Stomach (tissue), 19 donors: ENCODE measurements at places on chromosomes 7 and 10. TPM values are rescaled to one million over a fixed set of nuclear protein-coding genes. Genes with fewer than 3 reads are reported as not detected.
A peak's percentile ranks its signal among the peaks of the same experiment; 100 is the strongest.

DNA sequence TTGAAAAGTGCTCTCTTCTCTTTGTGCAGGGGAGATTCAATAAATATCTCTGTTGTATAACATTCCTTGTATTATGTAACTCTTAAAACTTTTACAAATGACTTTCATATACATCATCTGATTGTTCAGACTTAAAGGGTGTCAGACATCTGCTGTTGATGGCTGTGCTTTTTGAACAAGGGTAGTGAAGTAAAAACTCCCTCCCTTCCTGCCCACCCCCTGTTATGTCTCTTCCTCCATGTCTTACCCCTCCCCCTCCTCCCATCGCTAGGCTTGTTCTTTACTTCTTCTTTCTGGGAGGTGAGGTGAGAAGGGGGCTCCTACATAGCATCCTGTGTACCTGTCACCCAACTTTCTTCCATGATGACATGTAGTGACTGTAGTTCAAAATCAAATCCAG, 23.4 kb upstream of the ABCB4 start:
- no peak for DNase-seq

- DNase-seq, result no peak
Observed at GRCh38 chr10:79047584-79047874, 21.2 kb upstream of the ZMIZ1 start.

- DNase-seq, result no peak
Observed at GRCh38 chr10:43955002-43955596, 306.4 kb upstream of the ZNF32 start.

- DNase-seq, result no peak
Observed at GRCh38 chr10:76868098-76868977, 769.3 kb downstream of the KCNMA1 start.

DNA sequence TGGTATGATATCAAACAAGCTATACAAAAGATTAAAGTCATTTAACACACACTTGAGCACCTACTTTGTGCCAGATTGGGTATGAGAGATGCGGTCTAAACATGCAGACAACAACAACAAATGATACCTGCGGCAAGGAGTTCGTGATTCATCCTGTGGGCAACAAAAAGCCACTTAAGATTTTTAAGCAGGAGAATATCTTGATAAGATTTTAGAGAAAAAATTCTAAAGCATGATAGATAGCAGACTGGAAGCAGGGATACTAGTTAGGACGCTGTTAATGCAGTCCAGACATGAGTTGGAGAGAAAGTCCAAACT, 1.6 kb upstream of the KBTBD2 start:
- DNase-seq, result no peak

DNA sequence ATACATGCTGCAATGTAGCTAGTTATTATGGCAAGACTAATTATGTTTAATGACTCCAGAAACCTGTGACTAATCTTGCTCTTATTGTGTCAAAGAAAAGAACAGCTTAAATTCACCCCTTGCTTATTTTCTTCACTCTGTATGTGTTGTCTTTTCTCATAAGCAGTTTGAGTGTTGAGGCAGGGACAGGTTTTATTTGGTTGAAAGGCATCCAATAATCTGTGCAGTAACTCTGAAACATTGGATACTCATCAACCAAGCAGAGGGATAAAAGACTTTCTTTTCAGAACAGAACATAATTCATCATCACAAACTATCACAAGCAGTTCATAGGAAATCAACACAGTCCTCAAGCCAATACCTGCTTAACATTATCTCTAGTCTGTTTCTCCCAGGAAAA, 797.6 kb upstream of the MBL2 start:
- DNase-seq, result no peak

DNA sequence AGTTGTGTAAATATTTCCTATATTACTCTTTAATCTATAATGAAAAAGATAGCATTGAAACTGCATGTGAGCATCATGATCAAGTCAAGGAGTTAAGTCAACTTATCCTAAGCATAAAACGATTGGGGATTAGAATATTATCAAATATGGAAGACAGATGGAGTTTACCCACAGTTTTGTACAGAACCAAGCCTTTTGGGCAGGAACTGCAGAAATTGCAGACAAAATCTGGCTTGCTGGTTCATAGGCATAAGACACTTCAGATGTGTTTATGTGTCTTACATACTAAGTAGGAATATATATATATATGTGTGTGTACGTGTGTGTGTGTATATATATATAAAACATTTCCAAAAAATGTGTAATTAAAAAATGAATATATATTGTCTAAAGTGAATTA, 375.4 kb upstream of the TPK1 start:
- DNase-seq, result no peak

GRCh38 chr7:36621396-36621795, 102.9 kb downstream of the AOAH start:
- DNase-seq, result no peak

- DNase-seq, result no peak
Observed at GRCh38 chr10:14667781-14668180, 106.9 kb downstream of the FAM107B start.

DNA sequence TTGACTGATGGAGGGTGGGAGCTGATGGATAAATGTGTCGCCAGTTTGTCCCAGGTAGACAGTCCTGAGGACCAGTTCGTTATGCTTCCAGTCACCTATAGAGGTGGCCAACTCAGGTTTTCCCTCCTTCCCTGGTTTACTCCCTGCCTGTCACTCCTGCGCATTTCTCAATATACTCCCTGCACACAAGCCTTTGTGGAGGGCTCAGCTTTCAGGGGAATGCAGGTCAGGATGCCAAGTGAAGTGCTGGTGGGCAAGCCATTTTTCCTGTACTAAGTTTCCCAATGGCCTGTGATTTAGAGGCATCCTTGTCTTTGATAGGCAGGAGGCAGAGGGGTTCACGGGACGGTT, 473.5 kb upstream of the ZMIZ1 start:
- DNase-seq, result no peak

DNA sequence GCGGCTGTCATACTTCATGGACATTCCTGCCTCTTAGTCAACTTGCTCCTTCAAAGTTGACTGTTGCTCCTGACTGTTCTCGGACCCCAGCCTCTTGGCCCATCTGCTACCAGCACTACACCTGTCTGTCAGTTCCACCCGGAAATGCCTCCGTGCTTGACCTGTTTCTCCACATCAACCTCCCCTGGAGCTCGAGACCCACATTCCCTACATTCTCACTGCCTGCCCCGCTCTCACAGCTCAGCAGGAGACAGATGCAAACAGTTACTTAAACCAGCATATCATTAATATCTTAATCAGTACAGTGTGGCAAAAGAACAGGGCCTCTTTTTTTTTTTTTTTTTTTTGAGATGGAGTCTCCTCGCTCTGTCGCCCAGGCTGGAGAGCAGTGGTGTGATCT, 174.3 kb downstream of the NRP1 start:
- no peak for DNase-seq

DNA sequence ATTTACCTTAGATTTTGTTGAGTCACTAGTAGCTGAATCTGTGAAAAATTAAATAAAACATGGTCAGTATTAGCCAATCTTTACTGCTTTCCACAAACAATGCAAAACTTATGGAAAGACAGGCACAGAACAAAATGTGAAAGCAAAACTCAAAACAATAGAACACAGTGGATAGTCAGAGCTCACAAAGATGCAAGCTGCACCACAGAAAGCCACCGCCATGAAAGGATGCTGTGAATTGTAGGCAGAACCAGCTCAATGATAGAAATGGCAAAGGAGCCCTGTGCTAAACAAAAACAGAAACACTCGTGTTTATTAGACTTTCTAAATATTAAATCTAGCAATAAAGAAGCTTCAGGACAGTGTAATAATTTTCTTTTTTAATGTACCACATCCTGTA, 134.4 kb downstream of the ARHGAP21 start:
- DNase-seq, result no peak

- no peak for DNase-seq
Observed at GRCh38 chr10:93498166-93498565, 1.8 kb downstream of the CEP55 start.

GRCh38 chr10:124012991-124013390, 80.4 kb downstream of the CHST15 start:
- no peak for DNase-seq

- DNase-seq, result peak; percentile 67
Observed at GRCh38 chr10:89392974-89393373, 551 bp downstream of the IFIT1 start.

- DNase-seq, result no peak
Observed at GRCh38 chr10:65231148-65231547, 1694.7 kb upstream of the LRRTM3 start.

DNA sequence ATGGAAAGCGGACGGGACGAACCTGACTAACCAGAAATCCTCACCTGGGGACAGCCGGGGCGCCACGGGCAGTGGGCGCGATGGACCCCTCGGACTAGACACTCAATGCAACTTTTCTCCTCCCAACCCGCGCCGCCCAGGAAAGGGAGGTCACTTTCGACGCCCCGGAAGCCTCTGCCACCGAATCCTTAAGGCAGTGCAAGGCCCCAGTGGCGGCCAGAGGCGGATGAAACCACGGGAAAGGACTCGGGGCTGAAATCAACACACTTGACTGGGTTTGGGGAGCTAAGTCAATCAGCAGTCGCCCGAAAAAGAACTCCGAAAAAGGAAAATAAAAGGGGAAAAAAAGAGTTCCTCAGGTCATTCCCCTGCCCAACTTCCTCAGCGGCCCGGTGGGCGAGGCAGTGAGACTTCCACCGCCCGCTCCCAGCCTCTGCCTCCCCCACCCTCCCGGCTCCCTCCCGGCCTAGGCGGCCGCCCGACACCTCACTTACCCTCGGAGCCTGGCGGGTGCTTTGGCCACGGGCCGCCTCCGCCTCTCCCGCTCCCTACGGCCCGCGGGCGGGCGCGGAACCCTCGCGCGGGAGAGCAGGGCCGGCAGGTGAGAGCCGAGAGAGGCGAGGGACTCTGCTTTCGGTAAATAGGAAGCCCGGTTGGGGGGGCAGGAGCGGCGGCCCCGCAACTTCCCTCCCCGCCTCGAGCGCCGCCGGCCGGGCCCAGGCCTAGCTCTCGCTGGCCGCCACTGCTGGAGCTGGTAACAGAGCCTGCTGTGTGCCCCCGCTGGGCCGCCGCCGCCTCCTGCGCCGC, 518 bp downstream of the WAPL start:
- DNase-seq, result peak; percentile 81

GRCh38 chr7:157599491-157599890, 262.7 kb downstream of the DNAJB6 start:
- DNase-seq, result no peak

DNA sequence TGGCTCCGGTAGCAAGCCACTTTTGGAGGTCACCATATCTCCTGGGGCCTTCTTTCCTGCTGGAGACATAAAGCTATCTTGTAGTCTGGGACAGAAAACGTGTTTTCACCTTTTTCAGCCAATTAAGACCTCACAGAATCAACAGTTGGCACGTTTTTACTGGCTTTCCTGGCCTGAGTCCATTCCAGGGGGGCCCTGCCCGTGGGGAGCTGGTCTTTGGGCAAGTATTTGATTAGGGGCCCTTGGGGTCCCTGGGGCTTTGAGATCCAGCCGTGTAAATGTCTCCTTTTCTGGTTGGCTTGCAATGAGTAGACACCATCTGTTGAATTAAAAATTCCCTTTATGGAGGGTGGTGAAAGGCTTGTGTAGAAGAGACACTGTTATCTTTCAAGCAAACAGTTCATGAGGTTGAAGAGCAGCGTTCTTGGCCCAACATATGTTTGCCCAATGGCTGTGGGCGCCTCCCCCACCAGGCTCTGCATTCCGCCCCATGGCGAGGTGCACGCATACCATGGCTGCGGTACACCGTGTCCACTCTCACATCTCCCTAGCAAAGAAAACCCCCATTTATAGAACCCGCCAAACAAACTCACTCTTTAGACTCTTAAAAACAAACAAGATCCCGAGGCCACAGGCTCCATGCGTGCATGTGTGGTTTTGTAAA, 593.2 kb downstream of the LRMDA start:
- no peak for DNase-seq

Gene RHOBTB1
- total RNA-seq, result 9.9 TPM

Gene FXYD4
- not detected for total RNA-seq

Gene LIPN
- not detected for total RNA-seq

Gene NPY4R2
- total RNA-seq, result 1.2 TPM

Gene FAM3C
- total RNA-seq, result 15.9 TPM

Gene MMD2
- total RNA-seq, result not detected
